ENCODE measurements at places on chromosomes 6 and 20. TPM values are rescaled to one million over a fixed set of nuclear protein-coding genes. Genes with fewer than 3 reads are reported as not detected.

DNA sequence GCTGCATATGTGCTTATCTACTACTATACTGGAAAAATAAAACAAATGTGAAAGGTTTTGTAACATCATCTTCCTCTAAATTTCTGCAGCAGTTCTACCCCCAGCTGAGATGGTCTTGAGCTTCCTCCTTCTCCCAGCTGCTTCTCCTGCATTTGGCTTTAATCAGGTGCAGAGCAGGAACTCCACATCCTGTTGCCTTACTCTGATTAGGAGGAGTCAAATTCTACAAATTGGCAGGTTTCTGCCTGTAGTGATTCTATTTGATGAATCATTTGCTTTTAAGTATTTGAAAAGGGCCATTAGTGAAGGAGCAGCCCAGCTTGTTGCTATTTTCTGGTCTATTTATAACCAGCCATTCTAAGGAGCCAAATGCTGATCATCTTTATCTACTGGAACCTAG lies 224.5 kb downstream of the GMDS start:
- DNase-seq: no peak

DNA sequence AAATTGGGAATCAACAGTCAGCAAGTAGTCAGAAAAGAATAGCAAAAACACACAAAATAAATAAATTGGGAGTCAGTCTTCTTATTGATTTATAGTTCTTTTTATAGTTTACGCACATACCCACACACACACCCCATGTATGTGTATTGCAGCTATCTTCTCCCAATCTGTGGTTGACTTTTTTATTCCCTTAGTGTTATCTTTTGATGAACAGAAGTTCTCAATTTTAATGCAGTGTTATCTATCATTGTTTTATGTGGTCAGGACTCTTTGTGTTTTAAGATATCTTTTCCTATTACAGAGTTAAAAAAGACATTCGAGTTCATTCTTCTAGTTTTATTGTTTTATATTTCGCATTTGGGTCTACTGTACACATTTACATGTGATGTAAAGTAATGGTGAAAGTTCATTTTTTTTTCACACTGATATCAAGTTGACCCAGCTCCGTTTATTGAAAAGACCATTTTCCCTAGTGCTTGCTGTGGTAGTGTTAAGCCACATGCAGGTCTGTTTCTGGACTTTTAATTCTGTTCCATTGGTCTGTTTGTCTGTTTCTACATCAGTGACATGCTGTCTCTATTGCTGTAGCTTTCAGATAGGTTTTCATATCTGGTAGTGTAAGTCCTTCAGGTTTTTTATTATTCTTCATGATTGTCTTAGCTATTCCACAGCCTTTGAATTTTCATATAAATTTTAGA lies 78.4 kb downstream of the ZFAND3 start:
- no peak for DNase-seq

- no peak for DNase-seq
Observed at GRCh38 chr6:161010418-161010817, 18.8 kb downstream of the MAP3K4 start.

DNA sequence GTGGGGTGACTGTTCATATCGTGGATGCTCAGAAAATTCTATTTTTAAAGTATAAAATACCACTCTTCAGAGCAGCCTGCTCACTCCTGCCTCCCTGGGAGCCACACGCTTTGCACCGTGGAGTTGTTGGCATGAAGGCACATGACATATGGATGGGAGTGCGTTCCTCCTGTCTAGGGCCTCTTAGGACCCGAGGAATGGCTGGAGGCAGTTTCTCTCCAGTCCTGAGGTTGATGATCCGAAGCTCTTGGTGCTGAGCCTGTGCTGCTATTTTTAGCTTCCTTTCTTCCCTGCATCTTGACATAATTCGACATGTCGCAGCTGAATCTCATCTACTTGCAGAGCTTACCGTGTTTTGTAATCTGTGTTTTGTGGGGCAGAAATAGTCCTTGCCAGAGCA lies 73.9 kb downstream of the PHACTR3 start:
- peak; percentile 24 for DNase-seq

GRCh38 chr6:85121158-85121557 lies 328.7 kb upstream of the NT5E start:
- no peak for DNase-seq

GRCh38 chr6:5472571-5472970 lies 211.3 kb downstream of the FARS2 start:
- DNase-seq: no peak

- no peak for DNase-seq
Observed at GRCh38 chr6:45187836-45188235, 140.3 kb upstream of the RUNX2 start.

GRCh38 chr6:43081043-43081442 lies 4.9 kb downstream of the PTK7 start:
- DNase-seq: no peak

DNA sequence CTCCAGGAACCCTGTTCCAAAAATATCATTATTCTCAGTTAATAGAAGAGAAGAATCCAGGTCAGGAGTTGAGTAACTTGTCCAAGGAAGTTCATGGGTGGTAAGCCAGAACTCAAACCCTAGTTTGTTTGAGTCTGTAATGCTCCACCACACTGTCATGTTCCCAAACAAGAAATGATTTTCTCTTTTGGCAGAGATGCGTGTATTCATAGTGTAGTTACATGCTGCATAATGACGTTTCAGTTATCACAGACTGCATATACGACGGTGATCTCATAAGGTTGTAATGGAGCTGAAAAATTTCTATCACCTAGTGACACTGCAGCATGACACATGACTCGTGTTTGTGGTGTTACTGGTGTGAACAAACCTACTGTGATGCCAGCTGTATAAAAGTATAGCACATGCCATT lies 102.6 kb downstream of the TULP4 start:
- no peak for DNase-seq

GRCh38 chr6:82891076-82891475 lies 174.6 kb downstream of the UBE3D start:
- no peak for DNase-seq

GRCh38 chr20:36745234-36745926 lies 510 bp downstream of the NDRG3 start:
- no peak for DNase-seq

DNA sequence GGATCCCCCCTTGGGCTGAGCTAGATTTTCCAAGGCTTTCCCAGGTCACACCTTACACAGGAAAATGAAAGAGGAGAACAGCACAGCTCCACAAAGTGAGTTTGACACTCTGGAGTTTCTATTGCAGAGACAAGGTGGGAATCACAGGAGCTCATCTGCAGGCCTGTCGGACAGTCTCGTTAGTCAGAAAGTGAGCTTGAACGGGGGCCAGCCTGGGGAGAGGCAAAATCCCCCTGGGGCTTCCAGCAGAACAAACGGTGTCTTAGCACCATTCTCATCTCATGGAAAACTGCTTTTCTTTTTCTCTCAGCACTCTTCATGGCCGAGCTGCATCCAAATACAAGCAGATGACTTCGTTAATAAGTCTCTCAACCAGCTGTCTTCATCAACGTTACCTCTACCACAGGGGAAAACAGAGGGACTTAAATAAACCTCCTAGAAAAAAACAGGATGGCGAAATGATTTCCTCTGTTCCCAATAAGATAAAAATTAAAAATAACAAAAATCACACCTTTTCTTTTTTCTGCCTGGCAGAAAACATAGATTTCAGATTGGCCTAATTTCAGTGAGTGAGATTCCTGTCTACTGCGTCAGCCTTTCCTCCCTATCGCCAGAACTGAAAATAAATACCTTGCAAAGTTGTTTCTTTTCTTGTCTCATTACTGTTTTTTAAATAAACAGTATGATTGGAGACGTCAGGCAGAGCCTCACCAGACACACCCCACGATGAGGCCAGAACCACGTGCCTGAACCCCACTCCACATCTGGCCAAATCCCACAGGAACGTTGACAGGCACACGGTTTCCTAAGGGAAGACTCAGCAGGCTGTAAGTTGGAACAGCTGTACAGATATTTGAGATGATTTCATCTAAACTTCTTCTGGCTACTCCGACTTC lies 219.0 kb downstream of the TTLL2 start:
- no peak for DNase-seq

GRCh38 chr20:22791396-22791795 lies 207.0 kb upstream of the FOXA2 start:
- no peak for DNase-seq

GRCh38 chr6:168648240-168649125 lies 207.5 kb downstream of the SMOC2 start:
- DNase-seq: no peak

PDYN gene
- polyA plus RNA-seq: 0.20 TPM

FAM120B gene
- polyA plus RNA-seq: 38.0 TPM

CST4 gene
- polyA plus RNA-seq: not detected

PTGIS gene
- 30.9 TPM for polyA plus RNA-seq

RNF182 gene
- polyA plus RNA-seq: 2.7 TPM
